ENCODE measurements at places on chromosomes 6 and 20.

DNA sequence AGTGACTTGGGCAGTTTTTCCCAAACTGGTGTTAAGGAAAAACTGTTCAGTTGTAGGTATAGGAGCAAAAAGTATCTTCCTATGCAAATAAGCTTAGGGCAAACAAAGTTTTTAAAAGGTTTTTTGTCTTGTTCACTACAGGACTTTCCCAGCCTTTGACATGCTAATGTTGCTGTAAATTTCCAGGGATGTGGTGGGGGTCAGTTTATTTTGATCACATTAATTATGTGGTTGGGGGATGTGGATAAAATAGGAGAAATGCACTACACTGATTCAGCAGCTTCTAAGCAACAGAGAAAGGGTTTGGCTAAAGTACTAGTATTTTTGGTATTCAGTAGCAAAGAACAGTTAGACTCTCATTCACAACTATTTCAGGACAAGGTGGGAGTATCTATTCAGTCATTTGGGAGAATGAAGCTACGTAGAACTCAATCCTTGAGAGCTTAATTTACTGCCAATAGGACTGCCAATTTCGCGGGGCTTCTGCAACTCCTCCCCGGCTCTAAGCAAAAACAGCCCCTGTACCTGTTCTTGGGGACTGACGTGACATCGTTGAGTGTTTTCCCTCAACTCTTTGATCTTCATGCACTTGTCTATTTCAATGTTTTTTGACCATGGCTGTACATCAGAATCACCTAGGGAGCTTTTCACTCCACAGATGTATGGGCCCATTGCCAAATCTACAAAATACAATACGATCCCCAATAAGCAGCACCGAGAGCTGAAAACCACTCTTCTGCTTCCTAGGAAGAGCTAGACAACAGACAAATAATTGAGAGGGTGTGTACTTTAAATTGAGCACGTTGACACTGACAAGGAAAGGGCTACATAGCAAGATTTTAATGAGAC is 94.8 kb upstream of the NHSL1 start:
- DNase-seq = no peak

- DNase-seq = no peak
These were observed 271.4 kb upstream of the MAN1A1 start for GRCh38 chr6:119620846-119621555.

DNA sequence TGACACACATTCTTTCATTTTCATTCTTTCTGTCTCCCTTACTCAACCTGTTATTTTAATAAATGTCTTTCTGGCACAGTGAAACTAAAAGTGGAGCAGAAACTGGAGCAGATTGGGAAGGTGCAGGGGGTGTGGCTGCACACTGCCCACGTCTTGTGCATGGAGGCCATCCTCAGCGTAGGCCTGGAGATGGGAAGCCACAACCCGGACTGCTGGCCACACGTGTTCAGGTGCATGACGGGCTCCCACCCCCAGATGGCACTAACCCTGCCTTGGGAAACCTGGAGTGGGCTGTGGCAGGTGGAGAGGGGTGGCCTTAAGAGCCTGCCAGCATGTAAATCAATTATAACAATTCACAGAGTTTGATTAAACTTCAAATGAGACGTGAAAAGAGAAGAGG is 71.4 kb upstream of the PBOV1 start:
- DNase-seq = no peak

- no peak for DNase-seq
These were observed 25.8 kb upstream of the MROH8 start for GRCh38 chr20:37205130-37205529.

DNA sequence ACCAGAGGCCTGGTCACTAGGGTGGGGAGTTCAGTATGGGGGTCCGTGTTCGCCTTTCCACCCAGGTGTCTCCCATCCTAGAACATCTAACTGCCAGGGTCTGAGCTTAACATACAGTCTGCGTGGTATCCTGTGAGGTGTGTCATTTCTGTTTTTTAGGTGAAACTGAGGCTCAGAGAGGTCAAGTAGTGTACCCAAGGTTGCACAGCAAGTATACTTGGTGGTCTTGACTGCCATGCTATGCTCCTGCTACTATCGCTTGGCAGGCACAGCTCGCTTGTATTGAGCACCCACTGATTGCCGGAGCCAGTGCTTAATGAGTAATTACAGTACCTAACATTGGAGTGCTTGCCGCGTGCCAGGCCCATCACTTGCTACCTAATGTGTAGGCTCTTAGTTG is 26.2 kb downstream of the GTSF1L start:
- DNase-seq = no peak

GRCh38 chr6:64733433-64733832 is 973.6 kb downstream of the EYS start:
- DNase-seq = no peak

DNA sequence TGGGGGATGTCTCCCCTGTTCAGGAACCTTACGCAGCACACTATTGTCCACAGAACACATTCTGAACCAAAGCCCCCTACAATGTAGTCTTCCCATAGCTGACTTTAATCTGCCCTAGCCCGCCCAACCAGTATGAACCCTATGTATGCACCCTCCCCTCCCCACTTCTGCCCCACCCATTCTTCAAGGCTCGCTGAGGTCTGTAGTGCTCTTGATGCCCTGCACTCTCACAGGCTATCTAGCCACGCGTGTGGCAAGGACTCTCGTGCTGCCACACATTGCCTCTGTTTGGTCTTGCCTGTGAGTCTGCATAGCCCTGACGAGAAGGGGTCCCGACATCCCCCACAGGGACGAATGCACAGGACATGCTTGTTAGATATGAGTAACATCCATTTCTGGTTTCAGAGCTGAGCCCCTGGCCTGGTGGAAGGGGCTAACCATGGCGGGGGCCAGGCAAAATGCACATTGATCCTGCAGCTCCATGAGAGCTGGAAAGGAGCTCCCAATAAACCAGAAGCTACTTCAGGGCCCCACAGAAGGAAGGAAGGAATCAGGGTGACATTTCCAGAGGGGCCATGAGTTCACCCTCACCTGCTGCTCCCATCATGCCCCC is 22.6 kb downstream of the MOCS1 start:
- no peak for DNase-seq

GRCh38 chr20:21102603-21103311 is 3.4 kb downstream of the LINC00237 start:
- no peak for DNase-seq

- DNase-seq = no peak
These were observed 180.5 kb downstream of the MOXD1 start for GRCh38 chr6:132220800-132221199.

DNA sequence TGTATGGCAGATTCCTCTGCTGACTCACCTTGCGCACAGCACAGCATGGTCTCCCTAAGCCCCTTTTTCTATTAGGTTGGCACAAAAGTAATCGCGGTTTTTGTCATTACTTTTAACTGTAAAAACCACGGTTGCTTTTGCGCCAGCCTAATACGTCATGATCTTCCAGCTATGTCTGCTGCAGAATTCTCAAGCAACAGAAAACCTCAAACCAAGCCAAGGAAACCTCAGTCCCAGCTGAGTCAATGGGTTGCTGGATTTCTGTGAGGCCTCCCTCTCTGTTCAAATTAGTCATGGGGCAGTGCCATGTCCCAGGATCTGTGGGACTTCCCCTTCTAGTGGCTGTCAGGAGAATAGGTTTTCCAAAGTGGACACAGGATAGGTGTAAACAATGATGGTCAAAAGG is 15.7 kb upstream of the ENPP1 start:
- no peak for DNase-seq

GRCh38 chr6:136967876-136968752 is 46.0 kb downstream of the SLC35D3 start:
- peak; percentile 49 for DNase-seq

DNA sequence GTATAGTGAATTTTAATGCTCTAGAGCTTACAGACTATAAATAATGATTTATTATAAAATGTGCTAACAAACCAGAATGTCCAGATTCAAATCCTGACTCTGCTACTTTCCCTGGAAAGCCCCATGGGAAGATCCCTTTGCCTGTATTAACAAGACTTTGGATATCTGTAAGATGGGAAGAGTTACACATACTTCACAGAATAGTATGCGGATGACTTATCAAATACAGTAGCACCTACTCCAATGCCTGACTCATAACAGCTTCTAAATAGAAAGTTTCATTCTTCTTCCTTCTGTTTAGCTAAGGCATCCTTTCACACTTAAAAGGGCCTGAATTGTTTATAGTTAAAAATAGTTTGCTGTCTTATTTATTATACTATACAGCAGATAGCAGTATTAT is 166.3 kb downstream of the KCNQ5 start:
- DNase-seq = no peak

DNA sequence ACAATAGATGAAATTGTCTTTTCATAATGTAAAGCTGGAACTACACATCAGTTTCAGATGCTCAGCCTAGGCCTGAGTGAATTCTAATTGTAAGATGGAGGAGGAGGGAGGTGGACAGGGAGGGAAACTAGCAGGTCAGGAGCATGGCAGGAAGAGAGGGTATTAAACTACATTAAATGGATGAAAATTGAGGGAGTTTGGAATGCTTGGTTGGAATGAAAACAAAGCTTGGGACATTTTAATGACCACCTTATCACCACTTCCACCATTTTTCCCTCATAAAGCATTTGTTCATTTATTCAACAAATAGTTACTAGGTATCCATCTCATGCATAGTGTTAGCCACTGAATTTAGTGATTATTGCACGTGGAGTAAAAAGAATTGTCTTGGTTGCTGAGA is 65.0 kb downstream of the KIZ start:
- DNase-seq = no peak

DNA sequence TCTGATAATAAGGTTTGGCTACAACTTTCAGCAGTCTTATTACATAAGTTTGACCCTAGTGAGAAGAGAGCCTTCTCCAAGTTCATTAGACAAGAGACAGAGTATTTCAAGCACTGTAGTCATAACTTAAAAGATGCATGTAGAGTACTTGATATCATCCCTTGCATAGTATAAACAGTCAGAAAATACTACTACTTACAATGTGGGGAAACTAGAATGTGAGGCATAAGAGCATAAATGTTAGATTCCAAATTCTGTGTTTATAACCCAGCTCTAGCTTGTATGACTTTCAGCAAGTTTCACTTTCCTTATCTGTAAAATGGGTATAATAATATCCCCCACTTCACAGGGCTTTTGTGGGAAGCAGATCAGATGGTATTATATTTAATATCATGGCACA is 56.8 kb upstream of the TMEM200A start:
- DNase-seq = no peak

GRCh38 chr6:33808641-33809180 is 4.9 kb upstream of the MLN start:
- DNase-seq = no peak

- no peak for DNase-seq
These were observed 255.6 kb upstream of the PMEPA1 start for GRCh38 chr20:57965441-57965840.

- DNase-seq = no peak
These were observed 395.9 kb downstream of the SAMD5 start for GRCh38 chr6:147904416-147904815.

- DNase-seq = no peak
These were observed 19.3 kb downstream of the DOP1A start for GRCh38 chr6:83086751-83087150.

DNA sequence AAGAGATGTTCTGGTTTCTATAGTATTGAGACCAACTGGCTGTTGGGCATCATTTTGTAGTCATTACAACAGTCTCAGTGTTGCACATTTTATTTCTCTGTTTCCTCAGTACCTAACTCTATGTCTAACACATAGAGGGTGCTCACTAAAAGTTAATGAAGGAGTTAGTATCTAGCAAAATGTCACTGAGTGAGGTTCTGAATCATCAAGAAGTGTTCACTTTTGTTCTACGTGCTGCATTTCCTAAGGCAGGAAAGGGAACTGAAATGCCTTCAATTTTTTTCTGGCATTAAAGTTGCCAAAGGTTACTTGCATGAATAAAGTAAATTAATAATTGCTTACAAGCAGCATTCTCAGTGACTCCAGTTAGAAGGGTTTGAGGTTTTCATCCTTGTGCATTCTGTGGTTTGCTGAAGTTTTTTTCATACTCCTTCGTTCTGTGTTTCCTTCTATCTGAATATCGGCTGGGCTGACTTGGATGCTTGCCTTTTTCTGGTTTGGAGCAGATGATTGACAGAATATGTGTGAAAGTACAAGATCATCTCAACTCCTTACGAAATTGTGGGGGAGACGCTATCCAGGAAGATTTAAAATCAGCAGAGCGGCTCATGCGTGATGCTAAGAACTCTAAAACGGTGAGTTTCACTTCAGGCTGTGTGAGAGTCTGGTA is 114.5 kb upstream of the SCGN start:
- no peak for DNase-seq

GRCh38 chr6:79240509-79240908 is 6.0 kb upstream of the HMGN3 start:
- DNase-seq = no peak

DNA sequence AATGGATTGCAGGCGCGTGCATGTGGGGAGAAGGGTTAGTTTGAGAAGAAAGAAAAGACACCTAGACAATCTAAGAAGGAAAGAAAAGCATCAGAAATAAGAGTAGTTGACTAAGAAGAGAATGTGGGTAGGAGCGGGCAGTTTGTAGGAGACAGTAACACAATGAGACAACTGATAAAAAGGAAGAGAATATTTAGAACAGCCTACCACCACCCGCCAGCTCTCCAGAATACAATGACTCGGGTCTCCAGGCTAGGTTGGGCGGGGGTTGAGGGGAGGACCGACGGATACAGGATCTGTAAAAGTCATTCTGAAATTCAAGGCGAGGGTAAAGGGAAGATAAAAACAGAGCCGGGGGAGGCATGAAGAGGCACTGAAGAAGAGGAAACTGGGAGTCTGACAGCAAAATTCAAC is 712 bp downstream of the ABHD16A start:
- DNase-seq = no peak

DNA sequence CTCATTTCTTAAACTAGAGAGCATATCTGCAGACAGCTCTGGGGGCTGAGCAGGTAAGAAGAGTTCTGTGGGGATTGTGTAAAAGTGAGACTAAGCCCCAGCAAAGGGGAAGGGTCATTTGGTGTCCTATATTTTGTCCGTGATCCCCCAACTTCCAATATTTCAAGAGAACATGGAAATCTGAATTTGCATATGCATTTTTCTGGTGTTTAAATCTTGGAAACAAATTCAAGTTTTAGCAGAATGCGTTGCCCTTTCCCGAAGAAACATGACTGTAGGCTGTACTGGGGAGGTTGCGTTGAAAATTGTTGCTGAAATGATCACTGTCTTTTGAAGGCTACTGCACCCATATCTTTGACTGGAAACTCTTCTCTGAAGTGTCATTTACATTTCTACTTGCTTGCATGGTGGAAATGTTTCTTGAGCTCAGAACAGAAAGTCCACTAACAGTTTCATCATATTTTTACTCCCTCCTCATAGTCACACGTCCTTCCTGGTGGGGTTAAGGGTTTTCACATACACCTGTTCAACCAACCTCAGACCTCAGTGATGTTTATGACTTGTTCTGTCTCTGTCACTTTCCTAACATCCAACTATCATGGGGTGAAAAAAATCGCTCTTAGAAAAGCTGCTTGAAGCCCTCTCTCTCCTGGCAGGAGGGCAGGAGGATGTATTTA is 140.3 kb downstream of the BCAS1 start:
- DNase-seq = no peak

GRCh38 chr6:4606016-4606415 is 170.2 kb upstream of the CDYL start:
- DNase-seq = peak; percentile 21

GRCh38 chr20:63187338-63188158 is 28.4 kb downstream of the YTHDF1 start:
- no peak for DNase-seq

- DNase-seq = no peak
These were observed 30.2 kb upstream of the MRPS18A start for GRCh38 chr6:43717822-43718221.

GRCh38 chr6:21781128-21781527 is 187.6 kb downstream of the SOX4 start:
- DNase-seq = no peak

Data from cerebellum (tissue), 4 donors.